HFF-Myc (cell line): ENCODE measurements at places on chromosomes 13 and 19.

GRCh38 chr19:2032296-2032941, 16.9 kb upstream of the BTBD2 start:
- DNase-seq = peak; percentile 59

DNA sequence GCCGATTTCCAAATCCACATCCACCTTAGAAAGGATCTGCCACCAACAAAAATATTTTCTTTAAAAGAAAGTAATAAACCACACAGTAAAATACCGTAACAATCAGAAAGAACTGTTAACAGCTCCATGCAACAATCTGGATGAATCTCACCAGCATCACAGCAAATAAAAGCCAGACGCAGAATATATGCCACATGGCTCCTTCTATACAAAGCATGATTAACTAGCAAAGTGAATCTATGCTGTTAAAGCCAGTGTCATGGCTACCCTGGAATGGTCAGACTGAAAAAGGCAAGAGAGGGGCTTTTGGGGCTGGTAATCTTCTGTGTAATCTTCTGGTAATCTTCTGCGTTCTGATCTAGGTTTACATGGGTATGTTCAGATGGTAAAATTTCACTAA, 81.3 kb downstream of the SACS start:
- no peak for DNase-seq

DNA sequence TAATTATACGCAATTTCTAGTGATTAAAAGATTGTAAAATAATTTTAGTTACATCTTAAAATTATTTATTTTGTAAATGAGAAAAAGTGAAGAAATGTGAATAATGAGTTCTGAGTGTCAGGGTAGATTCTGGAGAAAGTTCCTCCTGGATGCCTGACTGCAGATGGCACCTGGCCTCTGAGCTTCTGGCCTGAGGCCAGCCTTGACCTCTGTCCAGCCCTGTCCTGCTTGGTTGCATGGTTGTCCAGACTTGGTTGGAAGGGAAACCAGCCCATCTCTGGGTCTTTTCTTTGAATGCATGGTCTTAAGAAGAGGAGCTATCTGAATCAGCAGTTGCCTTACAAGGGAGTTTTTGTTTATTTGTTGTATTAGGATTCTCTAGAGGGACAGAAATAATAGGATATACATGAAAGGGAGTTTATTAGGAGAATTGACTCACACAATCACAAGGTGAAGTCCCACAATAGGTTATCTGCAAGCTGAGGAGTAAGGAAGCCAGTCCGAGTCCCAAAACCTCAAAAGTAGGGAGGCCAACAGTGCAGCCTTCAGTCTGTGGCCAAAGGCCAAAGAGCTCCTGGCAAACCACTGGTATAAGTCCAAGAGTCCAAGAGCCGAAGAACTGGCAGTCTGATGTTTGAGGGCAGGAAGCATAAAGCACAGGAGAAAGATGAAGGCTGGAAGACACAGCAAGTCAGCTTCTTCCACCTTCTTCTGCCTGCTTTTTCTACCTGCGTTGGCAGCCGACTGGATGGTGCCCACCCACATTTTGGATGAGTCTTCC, 385.8 kb downstream of the ZNF536 start:
- DNase-seq = no peak

- DNase-seq = no peak
Measured at GRCh38 chr13:112242777-112243176, 133.4 kb upstream of the SPACA7 start.

- no peak for DNase-seq
Measured at GRCh38 chr13:85140192-85140591, 659.0 kb downstream of the SLITRK6 start.

GRCh38 chr19:54517483-54517882, 14.9 kb downstream of the LAIR2 start:
- DNase-seq = peak; percentile 35

GRCh38 chr19:55632463-55632834, 8.1 kb upstream of the ZNF784 start:
- peak; percentile 94 for DNase-seq
